Karpas-422 (cell line): ENCODE measurements at places on chromosomes 1 and 21.

DNA sequence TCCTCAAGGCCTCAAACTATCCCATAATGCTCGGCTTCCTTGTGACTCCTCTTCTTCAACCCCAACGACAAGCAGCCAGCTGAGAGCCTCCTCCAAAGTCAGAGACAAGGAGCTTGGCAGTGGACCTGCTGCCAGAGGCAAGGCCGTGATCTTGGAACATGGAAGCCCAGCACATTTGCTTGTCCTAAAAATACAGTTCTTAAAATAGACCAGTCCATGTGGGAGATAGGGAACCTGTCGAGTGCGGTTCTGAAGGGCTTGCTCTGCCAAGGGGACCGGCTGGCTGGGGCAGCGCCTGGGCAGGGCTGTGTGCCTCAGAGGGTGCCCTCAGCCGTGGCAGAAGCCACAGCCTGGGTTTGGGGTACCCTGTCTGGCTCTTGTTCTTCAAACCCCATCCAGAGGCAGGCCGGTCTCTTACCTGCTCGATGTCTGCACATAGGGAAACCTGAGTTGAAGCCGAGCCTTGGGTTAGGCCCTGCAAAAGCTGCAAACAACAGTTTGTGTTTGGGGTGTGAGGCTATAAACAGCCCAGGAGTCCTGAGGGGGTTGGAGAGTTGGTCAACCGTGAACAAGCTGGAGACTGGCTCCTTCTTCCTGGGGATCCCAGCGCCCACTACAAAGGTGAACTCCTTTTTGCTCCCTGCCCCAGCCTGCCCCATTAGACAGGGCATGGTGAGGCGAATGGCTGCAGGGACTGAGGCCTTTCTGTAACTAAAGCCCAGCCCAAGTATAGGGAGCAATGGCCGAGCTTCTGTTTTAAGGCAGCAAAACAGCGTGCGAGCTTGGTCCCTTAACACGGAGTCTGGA, 228.8 kb downstream of the CAMTA1 start:
- no peaks in the 10 kb centered on the region for H3K36me3 ChIP-seq
- 0 out of 2 replicates have a peak, but pooled peaks cover 2% of the 10 kb centered on the region for H3K27me3 ChIP-seq
- no peak for DNase-seq
- no peak overlapping the region for H3K27ac ChIP-seq
- no peaks in the 10 kb centered on the region for H3K4me1 ChIP-seq

DNA sequence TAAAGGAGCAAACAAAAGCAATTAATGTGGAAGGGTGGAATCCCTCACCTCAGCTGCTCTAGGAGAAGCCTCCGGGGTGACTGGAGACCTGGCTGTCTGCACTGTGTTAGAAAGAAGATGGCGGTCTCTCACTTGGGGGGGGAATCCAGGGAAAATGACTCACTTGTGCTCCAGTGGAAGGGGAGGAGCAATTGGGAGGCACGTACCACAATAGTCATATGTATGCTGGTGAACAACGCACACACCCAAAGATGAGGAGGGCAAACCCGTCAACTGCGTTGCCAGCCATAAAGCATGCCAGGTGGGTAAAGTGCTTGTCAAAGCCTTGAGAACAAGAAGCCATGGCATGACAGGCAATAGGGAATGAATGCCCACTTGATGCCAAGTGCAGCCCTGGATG, 22.1 kb downstream of the PLEKHA6 start:
- H3K27me3 ChIP-seq = no peaks in the 10 kb centered on the region
- no peak for DNase-seq
- H3K36me3 ChIP-seq = no peaks in the 10 kb centered on the region

GRCh38 chr1:226813671-226814591, 56.5 kb upstream of the PSEN2 start:
- H3K27ac ChIP-seq = no peak overlapping the region
- no peak for DNase-seq
- no peak overlapping the region for H3K4me3 ChIP-seq
- no peaks in the 10 kb centered on the region for H3K36me3 ChIP-seq
- no peaks in the 10 kb centered on the region for H3K27me3 ChIP-seq

DNA sequence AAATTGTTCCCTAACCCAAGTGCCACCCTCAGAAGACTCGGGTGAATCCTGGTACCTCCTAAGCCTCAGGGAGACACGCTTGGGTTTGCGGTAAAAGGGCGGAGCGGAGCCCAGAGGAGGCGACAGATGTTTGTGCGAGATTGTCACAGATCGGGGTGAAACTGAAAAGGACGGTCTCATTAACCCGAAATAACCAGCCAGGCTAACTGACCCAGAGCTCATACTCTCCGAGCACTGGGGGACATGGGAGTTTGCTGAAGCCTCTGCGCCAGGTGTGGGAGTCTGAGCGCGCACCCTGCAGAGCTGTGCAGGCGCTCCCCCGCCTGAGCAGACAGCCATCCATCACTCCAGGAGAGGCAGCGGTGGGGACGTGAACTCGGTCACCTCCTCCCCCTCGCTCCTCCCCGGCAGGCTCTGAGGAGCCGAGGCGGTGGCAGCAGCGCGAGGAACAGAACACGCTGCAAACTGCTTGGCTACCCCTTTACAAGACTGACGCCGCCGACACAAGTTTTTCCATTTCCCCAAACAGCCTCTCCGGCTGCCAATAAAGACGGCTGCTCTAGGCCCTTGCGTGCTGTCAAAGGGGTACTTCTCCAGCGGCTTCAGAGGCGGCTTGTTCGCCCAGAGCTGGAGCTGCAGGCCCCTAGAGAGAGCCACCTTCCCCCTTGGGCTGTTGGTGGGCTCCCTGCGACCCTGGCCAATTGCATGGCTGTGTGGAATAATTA, 43.5 kb downstream of the RRAGC start:
- no peaks in the 10 kb centered on the region for H3K4me1 ChIP-seq
- H3K4me3 ChIP-seq = no peak overlapping the region
- no peak for DNase-seq
- no peaks in the 10 kb centered on the region for H3K27me3 ChIP-seq
- no peak overlapping the region for H3K27ac ChIP-seq
- H3K36me3 ChIP-seq = no peaks in the 10 kb centered on the region

DNA sequence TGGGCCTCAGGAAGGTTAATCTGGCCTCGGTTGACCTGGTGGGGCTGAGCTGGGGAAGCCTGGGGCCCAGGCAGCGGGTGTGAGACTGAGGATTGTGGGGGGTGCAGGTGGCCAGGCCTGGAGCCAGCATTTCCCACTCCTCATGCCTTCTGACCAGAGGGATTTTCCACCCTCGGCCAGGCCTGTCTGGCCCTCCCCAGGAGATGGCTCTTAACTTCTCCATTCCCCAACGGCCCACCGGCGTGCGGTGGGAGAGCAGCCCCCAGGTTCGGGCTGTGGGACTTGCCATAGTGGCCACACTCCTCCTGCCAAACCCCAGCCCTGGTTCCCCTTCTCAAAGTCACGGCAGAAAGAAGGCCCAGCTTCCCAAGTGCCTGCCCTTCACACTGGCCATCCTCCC, 126.5 kb upstream of the RUNX3 start:
- no peaks in the 10 kb centered on the region for H3K4me1 ChIP-seq
- no peaks in the 10 kb centered on the region for H3K36me3 ChIP-seq
- no peak overlapping the region for H3K4me3 ChIP-seq

- peaks cover 53% of the 10 kb centered on the region for H3K4me1 ChIP-seq
- 0 out of 2 replicates have a peak overlapping the region, but pooled peaks have one; percentile 8 for H3K27ac ChIP-seq
- H3K4me3 ChIP-seq = no peak overlapping the region
- H3K27me3 ChIP-seq = no peaks in the 10 kb centered on the region
Measured at GRCh38 chr1:7262611-7263010, 477.4 kb downstream of the CAMTA1 start.

GRCh38 chr21:38439426-38439825, 58.9 kb downstream of the ERG start:
- H3K4me3 ChIP-seq = no peak overlapping the region
- no peaks in the 10 kb centered on the region for H3K36me3 ChIP-seq
- no peaks in the 10 kb centered on the region for H3K4me1 ChIP-seq
- H3K27ac ChIP-seq = no peak overlapping the region

DNA sequence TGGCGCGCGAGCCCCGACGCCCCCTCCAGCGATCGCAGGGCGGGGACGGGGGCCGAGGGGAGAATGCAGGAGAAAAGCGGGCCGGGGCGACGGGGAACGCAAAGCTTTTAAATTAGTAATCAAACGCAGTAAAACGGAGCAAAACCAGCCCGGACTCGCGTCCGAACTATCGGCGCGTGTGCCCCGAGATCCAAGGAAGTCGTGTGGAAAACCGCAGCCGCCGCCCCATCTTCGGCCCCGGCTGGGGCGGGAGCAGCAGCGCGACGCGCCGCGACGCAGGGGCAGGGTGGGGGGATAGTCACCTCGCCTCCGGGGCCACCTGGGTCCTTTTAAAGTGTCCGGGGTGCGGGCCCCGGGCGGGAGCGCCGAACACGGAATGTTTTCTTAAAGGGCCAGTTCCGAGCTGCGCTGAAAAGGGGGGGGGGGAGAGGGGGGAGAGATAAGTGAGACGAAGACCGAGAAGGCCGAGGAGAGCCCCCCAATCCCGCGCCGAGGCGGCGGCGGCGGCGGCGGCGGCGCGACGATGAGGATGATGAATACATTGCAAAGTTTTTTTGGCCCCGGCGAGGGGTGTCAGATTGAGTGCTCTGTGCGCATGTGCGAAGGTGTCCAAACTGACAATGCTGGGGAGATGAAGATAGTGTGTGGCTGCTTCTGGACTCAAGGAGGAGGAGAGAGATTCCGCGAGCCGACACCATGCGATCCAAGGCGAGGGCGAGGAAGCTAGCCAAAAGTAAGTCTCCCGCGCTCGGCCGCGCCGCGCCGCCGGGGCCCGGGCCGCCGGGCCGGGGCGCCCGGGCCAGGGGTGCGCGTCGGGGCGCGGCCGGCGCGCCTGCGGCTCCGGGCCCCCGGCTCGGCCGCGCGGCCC, at the start of gene PRDM16:
TSS of gene PRDM16 (plus strand) at position 640 of the 868 bp plus-strand sequence. CDS start at position 697, 57 bp downstream.
- H3K27me3 ChIP-seq = no peaks in the 10 kb centered on the region
- DNase-seq = no peak
- H3K36me3 ChIP-seq = no peaks in the 10 kb centered on the region
- no peak within 1 kb of the TSS for H3K27ac ChIP-seq
- H3K4me3 ChIP-seq = no peak within 1 kb of the TSS

GRCh38 chr1:213138892-213139291, 87.9 kb downstream of the RPS6KC1 start:
- no peaks in the 10 kb centered on the region for H3K4me1 ChIP-seq
- H3K27ac ChIP-seq = no peak overlapping the region
- H3K36me3 ChIP-seq = no peaks in the 10 kb centered on the region
- DNase-seq = no peak
- no peaks in the 10 kb centered on the region for H3K27me3 ChIP-seq

DNA sequence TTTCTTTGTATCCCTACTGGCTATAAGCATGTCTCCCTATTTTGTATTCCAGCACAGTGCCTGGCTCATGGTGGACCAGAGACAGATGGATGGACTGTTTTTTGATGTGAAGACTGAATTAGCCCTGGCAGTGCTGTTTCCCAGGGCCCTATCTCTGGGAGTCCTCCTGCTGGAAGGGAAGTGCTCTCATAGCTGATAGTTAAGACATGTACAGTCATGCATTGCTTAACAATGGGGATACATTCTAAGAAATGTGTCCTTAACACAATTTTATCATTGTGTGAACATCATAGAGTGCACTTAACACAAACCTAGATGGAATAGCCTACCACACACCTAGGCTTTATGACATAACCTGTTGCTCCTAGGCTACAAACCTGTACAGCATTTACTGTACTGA, 21.1 kb downstream of the TLCD4 start:
- no peak overlapping the region for H3K27ac ChIP-seq
- no peaks in the 10 kb centered on the region for H3K36me3 ChIP-seq
- no peak for DNase-seq
- H3K4me1 ChIP-seq = no peaks in the 10 kb centered on the region
- H3K27me3 ChIP-seq = no peaks in the 10 kb centered on the region

- peaks cover 67% of the 10 kb centered on the region for H3K4me1 ChIP-seq
- H3K27ac ChIP-seq = peak overlapping the region; percentile 99
- DNase-seq = no peak
- no peak overlapping the region for H3K4me3 ChIP-seq
Measured at GRCh38 chr1:43831851-43832250, 101.8 kb upstream of the ARTN start.

DNA sequence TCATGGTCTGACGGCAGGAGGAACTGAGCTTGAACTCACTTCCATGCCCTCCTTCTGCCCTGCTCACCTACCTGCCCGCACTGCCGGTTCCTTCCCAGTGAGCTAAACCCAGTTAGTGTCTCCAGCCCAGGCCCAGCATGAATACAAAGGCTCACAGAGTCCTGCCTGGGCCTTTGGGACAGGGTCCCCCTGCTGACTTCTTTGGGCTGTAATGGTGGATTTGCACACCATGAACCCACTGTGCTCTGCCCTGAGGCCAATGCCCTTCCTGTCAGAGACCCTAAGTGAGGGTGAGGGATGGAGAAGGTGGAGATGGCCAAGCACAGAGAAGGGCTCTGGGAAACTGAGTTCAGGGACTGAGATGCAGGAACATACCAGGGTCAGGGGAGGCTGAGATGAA, 153.4 kb downstream of the PCP4 start:
- no peaks in the 10 kb centered on the region for H3K27me3 ChIP-seq
- H3K4me3 ChIP-seq = no peak overlapping the region
- no peaks in the 10 kb centered on the region for H3K4me1 ChIP-seq
- no peak for DNase-seq

- H3K36me3 ChIP-seq = no peaks in the 10 kb centered on the region
- DNase-seq = no peak
- H3K4me1 ChIP-seq = no peaks in the 10 kb centered on the region
- no peak overlapping the region for H3K4me3 ChIP-seq
- no peak overlapping the region for H3K27ac ChIP-seq
- no peaks in the 10 kb centered on the region for H3K27me3 ChIP-seq
Measured at GRCh38 chr1:201393076-201393475, 6.0 kb downstream of the LAD1 start.

- H3K36me3 ChIP-seq = no peaks in the 10 kb centered on the region
- no peaks in the 10 kb centered on the region for H3K27me3 ChIP-seq
- no peak overlapping the region for H3K4me3 ChIP-seq
- no peak overlapping the region for H3K27ac ChIP-seq
Measured at GRCh38 chr1:18149027-18149641, 41.5 kb downstream of the IGSF21 start.

- no peaks in the 10 kb centered on the region for H3K36me3 ChIP-seq
- no peak overlapping the region for H3K4me3 ChIP-seq
- no peak for DNase-seq
- H3K27me3 ChIP-seq = no peaks in the 10 kb centered on the region
Measured at GRCh38 chr1:86955678-86956077, 41.2 kb downstream of the HS2ST1 start.

DNA sequence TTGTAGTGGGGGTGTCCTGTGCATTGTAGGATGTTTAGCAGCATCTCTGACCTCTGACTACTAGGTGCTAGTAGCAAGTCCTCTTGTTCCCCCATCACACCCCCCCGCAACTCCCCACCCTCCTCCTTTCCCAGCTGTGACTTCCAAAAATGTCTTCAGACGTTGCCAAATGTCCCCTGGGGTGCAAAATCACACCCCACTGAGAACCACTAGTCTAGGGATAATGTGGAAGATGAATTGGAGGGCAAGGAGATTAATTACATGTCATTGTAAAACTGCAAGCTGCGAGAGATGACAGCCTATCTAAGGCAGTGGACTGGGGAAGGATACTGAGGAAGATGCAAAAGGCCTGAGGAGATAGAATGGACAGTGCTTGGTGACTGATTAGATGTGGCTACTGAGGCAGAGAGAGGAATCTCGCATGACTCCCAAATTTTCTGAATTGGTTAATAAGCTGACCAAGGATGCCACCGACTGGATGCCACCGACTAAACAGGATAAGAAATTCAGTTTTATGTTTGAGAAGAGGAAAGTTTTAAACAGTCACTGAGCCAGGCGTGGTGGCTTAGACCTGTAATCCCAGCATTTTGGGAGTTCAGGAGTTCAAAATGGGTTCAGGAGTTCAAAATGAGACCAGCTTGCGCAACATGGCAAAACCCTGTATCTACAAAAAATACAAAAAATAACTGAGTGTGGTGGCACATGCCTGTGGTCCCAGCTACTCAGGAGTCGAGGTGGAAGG, 3.1 kb upstream of the JAK1 start:
- no peaks in the 10 kb centered on the region for H3K36me3 ChIP-seq
- DNase-seq = no peak
- H3K4me3 ChIP-seq = no peak overlapping the region
- H3K4me1 ChIP-seq = peaks cover 19% of the 10 kb centered on the region

GRCh38 chr1:118934706-118935105, 53.4 kb downstream of the TBX15 start:
- H3K27me3 ChIP-seq = no peaks in the 10 kb centered on the region
- no peak overlapping the region for H3K4me3 ChIP-seq
- no peak for DNase-seq
- no peaks in the 10 kb centered on the region for H3K36me3 ChIP-seq
